ENCODE measurements at places on chromosomes 6 and 20.

DNA sequence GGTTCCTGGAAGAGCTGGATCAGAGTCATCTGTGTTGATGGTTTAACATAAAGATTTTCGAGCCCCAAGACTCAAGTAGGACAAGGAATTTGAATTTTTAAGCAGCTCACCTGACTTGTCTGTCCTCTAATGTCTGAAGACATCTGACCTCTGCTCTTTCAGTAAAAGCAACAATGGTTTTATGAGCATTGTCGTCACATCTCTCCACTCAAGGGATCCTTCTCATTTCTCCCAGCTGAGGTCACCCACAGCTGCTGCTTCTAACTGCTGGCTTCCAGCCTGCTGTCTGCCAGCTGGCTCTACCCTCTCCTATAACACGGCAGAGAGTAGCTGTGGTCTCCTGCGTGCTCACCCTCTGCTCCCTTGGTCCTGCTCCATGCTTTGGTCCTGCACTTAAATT lies 24.7 kb upstream of the HDAC2 start:
- DNase-seq = no peak

- DNase-seq = no peak
These were observed 117.0 kb downstream of the BMP5 start for GRCh38 chr6:55758156-55758937.

GRCh38 chr6:56996401-56996800 lies 41.5 kb downstream of the BEND6 start:
- no peak for DNase-seq

GRCh38 chr6:165793287-165793825 lies 130.3 kb upstream of the PDE10A start:
- no peak for DNase-seq

DNA sequence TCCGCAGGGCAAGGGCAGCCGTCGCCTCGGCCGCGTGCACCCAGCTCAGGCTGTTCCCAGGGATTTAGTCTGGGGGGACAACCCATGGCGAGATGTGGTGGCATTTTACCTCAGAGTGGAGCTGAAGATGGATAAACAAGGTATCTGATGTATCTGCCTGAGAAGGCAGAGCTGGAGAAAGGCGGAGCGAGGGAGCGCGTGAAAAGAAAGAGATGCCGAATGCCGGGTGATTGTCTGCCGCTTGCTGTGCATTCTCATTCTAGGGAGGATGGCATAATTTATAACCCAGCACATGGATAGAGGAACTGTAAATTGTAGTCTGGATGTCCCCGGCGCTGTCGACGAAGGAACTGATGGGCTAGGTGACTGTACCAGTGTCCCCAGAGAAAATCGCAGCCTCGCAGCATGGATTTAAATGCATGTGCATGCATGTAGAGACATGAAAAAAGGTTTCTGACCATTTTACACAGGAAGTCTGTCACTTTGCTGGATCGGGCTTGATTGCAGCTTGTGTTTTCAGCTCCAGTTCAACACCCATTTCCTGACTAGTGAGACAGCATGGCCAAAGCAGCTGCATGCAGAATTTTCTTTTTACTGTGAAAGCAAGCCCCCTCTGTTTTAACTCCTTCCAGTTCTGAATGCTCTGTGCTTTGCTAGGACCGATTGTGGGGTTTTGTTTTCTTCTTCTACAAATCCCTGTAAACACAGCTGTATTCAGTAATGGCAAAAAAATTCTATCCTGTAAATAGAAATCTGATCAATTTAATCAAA lies 149.7 kb downstream of the PRL start:
- no peak for DNase-seq

DNA sequence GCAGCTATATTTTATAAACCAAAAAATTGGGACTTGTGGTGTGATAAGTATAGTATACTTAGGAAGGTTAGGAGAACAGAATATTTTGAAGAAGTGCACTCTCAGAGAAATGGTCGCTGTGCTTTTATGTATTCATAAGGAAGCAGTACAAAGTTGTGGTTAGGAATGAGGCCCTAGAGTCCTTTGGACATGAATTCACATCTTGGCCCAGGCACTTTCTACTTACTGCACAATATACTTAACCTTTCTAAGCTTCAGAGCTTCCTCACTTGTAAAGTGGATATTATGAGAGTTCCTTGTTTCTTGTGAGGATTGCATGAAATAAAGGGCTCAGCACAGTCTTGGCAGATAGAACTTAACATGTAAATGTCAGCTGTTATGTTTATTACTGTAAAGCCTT lies 21.0 kb upstream of the SERINC3 start:
- no peak for DNase-seq

GRCh38 chr6:75481936-75482593 lies 11.5 kb downstream of the FILIP1 start:
- DNase-seq = no peak

Data from activated CD4-positive, alpha-beta T cell treated with anti-CD3 and anti-CD28 coated beads, Interleukin-2, amount 50 U/mL, for 4 hours (primary cell).